ENCODE measurements at places on chromosomes 7 and 10.

- H3K27ac ChIP-seq = no peak overlapping the region
- no peaks in the 10 kb centered on the region for H3K27me3 ChIP-seq
- H3K4me1 ChIP-seq = no peaks in the 10 kb centered on the region
- no peaks in the 10 kb centered on the region for H3K36me3 ChIP-seq
These were observed 53.1 kb upstream of the DDC start for GRCh38 chr7:50618281-50618680.

GRCh38 chr10:69276503-69276902 lies 1.8 kb upstream of the HK1 start:
- no peak overlapping the region for H3K4me3 ChIP-seq
- no peak overlapping the region for H3K27ac ChIP-seq

DNA sequence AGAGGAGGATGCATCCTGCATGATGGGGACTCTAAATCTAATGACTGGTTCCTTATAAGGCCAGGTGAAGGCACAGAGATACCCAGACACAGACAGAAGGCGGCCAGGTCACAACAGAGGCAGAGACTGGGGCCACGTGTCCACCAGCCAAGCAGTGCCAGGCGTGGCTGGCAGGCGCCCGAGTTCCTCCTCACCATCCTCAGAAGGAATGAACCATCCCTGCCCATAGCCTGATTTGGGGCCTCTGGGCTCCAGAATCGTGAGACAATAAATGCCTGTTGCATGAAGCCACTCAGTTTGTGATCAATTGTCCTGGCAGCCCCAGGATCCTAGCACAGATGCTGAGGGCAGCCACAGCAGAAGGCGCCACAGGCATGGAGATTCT lies 69.0 kb upstream of the TNRC18 start:
- peaks cover 7% of the 10 kb centered on the region for H3K36me3 ChIP-seq
- no peak overlapping the region for H3K4me3 ChIP-seq
- H3K27ac ChIP-seq = no peak overlapping the region
- H3K4me1 ChIP-seq = peaks cover 8% of the 10 kb centered on the region
- no peak for DNase-seq

- H3K27me3 ChIP-seq = peaks cover 24% of the 10 kb centered on the region
- no peaks in the 10 kb centered on the region for H3K4me1 ChIP-seq
- H3K36me3 ChIP-seq = no peaks in the 10 kb centered on the region
- H3K4me3 ChIP-seq = no peak overlapping the region
- DNase-seq = no peak
- no peak overlapping the region for H3K27ac ChIP-seq
These were observed 1.4 kb downstream of the CPXM2 start for GRCh38 chr10:123890226-123890625.

DNA sequence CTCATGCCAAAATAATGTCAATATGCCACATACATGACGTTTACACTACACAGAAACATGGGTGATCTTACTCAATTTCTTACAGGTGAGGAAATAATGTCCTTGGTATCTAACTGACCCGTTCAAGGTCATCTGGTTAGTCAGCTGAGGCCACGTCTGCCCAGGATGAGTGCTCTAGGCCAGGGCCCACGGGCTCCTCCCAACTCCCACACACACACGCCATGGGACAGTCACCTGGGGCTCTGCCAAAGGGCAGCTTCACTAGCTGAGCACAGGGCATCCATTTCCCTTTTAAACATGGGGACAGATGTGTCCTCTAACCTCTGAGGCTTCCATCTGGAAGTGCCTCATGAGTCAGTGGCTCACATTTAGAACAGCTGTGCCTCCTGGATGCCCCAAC lies 123.9 kb downstream of the TNS3 start:
- peaks cover 12% of the 10 kb centered on the region for H3K4me1 ChIP-seq
- no peak overlapping the region for H3K27ac ChIP-seq
- no peak for DNase-seq
- H3K4me3 ChIP-seq = no peak overlapping the region

- no peak overlapping the region for H3K27ac ChIP-seq
- no peaks in the 10 kb centered on the region for H3K36me3 ChIP-seq
- no peaks in the 10 kb centered on the region for H3K27me3 ChIP-seq
- DNase-seq = no peak
- no peak overlapping the region for H3K4me3 ChIP-seq
These were observed 67.8 kb upstream of the PCBD1 start for GRCh38 chr10:70956029-70956759.

- DNase-seq = peak; percentile 41
- no peaks in the 10 kb centered on the region for H3K36me3 ChIP-seq
- peak overlapping the region; percentile 96 for H3K27ac ChIP-seq
- no peaks in the 10 kb centered on the region for H3K27me3 ChIP-seq
These were observed 1.2 kb upstream of the SGMS1 start for GRCh38 chr10:50624866-50625501.

DNA sequence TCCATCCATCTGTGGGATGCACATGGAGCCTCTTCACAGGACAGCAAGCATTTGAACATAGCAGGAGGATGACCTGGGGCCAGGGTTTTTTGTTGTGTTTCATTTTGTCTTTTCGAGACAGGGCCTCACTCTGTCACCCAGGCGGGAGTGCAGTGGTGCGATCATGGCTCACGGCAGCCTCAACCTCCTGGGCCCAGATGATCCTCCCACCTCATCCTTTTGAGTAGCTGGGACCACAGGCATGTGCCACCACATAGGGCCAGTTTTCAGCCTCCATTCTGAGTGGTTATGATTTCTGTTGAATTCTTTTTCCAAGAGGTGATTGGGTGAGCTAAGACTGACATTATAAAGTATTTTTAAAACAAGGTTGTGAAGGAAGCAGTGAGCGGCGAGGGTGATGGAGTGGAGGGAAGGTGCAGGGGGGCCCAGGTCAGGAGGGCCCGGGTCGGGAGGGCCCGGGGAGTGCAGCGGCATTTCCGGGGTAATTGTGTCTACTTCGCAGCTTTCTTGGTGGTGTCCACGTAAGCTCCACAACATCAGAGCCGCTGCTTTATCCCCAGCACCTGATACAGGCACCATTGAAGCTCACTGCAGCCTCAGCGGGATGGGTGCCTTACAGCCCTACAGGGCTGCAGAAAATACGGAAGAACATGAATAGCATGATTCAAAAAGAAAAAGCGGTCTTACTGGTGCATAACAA lies 12.0 kb upstream of the LARP4B start:
- no peak for DNase-seq
- H3K27ac ChIP-seq = no peak overlapping the region
- no peak overlapping the region for H3K4me3 ChIP-seq
- no peaks in the 10 kb centered on the region for H3K27me3 ChIP-seq
